ENCODE measurements at places on chromosomes 1 and 21.
A peak's percentile ranks its signal among the peaks of the same experiment; 100 is the strongest.

DNA sequence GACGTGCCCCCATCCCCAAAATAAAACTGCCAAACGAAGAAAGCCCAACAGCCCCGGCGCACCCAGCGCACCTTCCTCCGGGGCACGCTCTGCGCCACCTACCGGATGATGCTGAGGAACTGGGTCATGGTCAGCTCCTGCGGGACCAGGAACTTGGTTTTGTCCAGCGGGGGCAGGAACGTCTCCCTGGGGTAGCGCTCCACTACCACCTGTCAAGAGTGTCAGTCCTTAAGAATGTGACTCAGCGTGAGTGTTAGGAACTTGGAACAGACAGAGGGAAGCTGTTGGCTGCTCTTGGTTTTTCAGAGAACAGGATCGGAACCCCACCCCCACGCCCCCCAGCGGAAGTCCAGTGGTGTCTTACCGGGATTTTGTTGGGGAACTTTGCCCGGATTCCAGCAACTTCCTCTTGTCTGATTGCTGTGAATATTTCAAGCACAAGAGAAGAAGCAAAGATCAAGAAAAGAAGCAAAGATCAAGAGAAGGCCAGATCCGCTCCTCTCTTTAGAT is 431 bp downstream of the MAP1LC3C start:
- DNase-seq: no peak

- DNase-seq: no peak
These were observed 6.3 kb upstream of the CD247 start for GRCh38 chr1:167524651-167525050.

DNA sequence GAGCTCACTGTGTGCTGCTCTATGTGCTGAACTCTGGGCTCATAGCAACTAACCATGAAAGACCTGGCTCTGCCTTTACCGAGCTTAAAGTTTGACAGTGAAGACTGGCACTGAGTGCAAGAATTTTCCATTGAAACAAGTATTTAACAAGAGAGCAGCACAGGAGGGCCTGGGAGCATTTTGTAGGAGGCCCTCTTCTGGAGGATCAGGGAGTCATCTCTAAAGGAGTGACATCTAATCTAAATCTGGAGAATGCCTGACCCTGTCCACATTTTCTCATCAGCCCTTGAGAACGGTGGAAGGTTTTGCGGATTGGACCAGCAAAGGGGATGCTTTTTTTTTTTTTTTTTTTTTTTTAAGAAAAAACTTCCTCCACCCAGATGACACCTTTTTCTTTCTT is 150.8 kb downstream of the ROR1 start:
- DNase-seq: no peak

- DNase-seq: no peak
These were observed 1.3 kb downstream of the NEK7 start for GRCh38 chr1:198157847-198158725.

DNA sequence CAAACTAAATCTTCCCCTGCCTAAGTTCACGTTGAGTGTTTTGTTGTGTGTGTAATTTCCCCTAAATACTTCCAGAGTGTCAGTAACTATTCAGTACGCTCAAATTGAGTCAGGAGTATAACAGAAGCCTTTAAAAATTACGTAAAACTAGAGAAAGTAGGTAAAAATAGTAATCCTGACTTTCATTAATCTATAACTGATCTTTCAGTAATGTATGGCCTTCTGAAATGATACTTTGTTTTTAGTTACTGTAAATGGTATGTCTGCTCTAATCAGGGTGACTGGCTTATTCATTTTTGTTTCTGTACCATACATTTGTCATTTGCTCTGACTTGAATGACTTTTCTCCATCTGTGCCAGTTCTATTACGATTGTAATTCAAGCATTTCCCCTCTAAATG is 29.4 kb downstream of the MIER1 start:
- DNase-seq: no peak

DNA sequence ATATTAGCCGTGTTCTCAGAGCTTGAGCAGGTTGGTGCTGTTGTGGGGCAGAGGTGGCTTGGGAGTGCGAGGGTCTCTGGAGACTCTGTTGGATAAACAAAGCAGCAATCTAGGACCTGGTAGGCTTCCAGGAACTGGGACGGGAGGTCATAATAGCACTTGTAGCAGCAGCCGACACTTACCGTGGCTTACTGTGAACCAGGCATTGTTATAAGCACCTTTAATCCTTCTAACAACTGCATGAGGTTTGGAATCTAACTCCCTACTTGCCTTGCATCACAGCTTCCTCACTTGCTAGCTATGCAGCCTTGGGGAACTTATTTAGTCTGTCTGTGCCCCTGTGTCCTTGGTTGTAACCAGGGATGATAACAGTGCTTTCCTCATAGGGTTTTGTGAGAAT is 94.9 kb downstream of the NAV1 start:
- no peak for DNase-seq

DNA sequence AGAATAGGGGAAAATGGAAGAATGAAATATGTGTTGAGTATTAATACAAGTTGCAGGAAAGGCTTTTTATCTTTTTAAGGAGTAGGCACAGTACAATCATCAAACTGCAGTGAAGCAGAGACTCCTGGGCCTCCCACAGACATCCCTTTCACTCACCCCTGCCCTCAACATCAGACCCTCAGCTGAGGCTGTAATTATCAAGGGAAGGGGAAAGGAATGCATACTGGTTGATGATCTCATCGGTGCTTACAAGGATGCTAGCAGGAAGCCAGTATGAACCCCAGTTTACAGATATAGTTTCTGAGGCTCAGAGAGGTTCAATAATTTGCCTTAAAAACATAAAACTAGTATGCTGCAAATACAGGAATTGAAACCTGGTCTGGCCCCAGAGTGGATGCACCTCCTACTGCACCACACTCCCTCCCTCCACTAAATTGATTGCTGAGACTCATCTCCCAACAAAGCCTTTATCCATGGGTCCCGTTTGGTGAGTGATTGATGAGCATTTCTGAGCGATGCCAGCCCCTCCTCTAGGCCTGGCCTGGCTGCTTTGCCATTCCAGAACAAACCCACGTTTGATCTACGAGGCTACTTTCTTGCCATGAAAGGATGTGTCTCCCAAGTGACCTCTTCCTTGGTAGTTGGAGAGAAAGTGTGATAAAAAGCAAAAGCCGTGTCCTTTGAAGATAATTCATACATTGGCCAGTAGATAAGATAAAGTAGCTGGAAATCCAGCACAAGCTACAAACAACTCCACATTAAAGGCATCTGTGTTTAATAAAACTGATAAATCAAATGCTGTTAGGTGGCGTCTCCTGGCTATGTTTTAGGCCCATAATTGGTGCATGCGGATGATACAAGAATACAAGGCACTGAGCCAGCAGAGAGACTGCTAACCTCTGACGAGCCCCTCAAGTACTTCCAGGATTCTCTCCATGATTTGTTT is 233.9 kb upstream of the CAMK1G start:
- no peak for DNase-seq

GRCh38 chr1:65791801-65792668 is 660 bp upstream of the PDE4B start:
- DNase-seq: peak; percentile 21

DNA sequence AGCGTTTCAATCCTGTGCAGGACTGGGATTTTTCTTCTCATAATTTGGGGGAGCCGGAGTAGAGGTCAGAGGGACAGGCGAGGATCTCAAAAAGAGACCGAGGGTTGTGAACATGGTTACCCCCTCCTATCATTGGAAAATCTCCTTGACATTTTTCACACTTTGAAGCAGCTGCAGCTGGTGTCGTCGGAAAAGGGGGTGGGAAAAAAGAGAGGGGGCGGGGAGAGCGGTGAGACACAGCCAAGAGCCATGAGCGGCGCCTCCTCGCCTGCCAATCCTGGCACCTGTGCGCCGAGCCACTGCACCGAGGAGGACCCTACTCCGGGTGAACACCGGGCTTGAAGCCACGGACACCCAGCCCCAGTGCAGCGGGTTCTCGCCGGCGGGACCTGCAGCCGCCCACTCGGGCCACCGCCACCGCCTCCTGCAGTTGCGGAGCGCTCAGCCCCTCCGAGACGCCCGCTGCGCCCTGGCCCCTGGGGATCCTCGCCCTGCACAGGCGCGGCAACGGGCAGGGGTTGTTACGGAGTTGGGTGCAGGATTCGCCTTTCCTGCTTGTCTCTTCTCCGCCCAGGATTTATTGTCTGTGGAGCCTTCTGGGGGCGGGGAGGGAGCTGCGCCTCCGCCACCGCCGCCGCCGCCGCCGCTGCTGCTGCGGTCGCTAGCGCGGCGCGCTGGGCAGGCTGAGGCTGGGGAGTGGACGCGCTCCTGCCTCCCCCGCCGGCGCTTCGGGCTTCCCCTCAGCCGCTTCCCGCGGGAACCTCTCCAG is at the start of gene LRRC7:
LRRC7 (plus strand) TSS at position 271 of the 769 bp plus-strand sequence. CDS start 718 bp downstream, outside the sequence.
- DNase-seq: peak; percentile 73

DNA sequence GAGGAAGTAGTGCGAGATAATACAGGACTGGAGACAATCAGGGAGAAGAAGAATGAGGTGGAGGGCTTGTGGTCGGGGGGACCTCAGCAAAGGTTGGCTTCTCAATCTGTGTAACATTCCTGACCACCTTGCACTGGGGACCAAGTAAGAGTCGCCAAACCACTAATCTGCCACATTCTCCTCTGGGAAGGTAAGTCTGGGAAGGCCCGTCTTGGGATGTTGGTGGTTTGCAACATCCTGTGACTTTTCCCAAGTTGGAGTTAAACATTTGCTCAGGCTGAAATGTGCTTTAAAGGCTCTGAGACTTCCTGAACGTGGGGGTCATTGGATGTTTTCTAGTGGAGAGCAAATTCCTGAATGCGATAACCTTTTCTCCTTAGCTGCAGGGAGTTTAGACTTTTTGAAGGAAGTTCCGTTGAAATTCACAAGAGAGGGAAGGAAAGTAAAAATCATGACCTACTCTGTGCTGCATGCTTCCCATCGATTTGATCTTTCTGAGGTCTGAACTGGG is 325.9 kb downstream of the RPS6KC1 start:
- DNase-seq: no peak

- no peak for DNase-seq
These were observed 52.1 kb downstream of the DHRS3 start for GRCh38 chr1:12565966-12566352.

DNA sequence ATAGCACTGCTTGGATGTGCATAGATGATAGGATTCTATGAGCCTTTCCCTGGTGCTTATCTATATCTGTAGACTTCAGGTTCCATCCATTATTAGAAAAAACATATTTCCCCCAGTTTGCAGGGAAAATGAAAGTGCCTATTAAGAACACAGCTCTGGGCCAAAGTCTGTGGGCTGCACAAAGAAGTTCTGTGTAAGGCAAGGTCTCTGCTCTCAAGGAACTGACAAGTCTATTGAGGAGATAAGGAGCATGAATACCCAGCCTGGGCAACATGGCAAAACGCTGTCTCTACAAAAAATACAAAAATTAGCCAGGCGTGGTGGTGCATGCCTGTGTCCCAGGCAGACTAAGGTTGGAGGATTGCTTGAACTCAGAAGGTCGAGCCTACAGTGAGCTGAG is 22.3 kb upstream of the SDE2 start:
- no peak for DNase-seq

DNA sequence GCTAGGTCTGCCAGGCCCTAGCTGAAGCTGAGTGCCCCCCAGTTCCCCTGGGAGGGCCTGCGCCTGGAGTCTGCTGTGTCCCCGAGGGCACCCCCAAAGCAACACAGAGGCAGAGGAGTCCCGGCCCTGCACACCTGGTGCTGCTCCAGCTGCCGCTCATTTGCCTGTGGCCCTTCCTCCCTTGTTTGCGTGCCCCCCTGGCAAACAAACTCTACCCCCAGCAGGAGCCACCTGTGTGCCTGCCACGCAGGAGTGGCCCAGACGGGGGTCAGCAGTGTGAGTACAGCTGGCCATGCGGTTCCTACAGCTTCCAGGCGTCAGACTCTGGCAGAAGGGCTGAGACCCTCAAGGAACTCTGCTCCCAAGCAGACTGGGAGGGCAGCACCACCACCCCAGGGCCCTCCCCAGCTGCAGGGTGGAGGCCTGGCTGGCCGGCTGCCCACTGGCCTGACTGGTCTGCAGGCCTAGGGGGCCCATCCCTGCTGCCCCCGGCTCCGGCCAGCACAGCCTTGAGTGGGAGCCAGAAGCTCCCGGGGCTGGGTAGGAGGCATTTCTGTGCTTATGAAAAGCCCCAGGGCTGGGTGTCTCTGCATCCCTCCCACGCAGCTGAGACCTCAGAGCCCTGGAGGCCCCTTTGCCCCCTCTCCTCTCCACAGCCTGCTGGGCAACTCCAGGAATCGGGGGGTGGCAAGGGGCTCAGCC is 563 bp upstream of the TAS1R3 start:
- DNase-seq: no peak

Measured in caudate nucleus (tissue), 63 donors.